Iris pigment epithelial cell (primary cell): ENCODE measurements at places on chromosomes 5 and 9.
A peak's percentile ranks its signal among the peaks of the same experiment; 100 is the strongest.

GRCh38 chr5:151020304-151021110 is at the start of gene GPX3:
Gene GPX3 (plus strand): TSS chr5:151020591. CDS start chr5:151020655, 64 bp downstream.
- peak; percentile 54 for DNase-seq

- DNase-seq: no peak
Measured at GRCh38 chr9:77511525-77511924, 136.6 kb downstream of the GNA14 start.

DNA sequence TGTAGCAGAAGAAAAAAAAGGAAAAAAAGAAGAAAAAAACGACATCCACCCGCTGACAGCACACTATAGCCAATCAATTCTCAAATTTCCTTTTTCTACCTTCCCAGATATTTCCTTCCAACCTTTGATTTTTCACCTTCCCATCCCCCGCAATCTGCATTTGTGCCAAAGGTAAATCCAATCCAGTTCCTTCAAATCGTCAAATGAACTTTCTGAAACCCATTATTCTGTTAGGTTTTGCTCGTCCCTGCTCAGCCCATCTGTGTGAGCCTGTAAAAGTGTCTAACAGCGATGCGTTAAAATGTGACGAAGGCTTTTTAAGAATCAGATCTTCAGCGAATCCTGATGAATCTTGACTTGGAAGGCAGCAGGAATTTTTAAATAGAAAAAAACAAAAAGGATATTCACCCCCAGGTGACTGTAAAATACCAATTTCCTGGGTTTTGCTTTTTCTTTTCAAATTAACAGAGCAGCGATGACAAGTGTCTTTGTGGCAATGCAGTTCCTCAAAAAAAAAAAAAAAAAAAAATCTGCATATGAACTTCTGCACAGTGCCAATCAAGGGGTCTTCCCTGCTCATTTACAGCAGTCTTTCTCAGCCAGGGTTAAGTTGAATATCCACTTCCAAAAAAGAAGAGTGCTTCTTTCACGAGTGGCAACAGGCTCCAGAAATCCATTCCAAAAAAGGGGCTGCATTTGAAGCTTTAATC is 367 bp upstream of the SHC3 start:
- DNase-seq: no peak

DNA sequence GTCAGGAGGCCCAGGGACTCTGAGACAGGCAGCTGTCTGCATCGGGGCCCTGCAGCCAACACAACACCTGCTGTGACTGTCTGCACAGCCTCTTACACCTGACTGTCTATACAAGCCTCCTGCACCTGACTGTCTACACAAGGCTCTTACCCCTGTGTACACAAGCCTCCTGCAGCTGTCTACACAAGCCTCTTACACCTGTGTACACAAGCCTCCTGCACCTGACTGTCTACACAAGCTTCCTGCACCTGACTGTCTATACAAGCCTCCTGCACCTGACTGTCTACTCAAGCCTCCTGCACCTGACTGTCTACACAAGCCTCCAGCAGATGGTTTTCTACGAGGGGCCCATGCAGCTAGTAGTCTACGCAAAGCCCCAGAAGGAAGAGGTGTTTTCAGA is 18.6 kb downstream of the IRX2 start:
- DNase-seq: no peak

GRCh38 chr5:115166744-115167393 is 2.8 kb downstream of the TRIM36 start:
- DNase-seq: no peak

- DNase-seq: no peak
Measured at GRCh38 chr5:133438487-133438886, 173.9 kb downstream of the FSTL4 start.

DNA sequence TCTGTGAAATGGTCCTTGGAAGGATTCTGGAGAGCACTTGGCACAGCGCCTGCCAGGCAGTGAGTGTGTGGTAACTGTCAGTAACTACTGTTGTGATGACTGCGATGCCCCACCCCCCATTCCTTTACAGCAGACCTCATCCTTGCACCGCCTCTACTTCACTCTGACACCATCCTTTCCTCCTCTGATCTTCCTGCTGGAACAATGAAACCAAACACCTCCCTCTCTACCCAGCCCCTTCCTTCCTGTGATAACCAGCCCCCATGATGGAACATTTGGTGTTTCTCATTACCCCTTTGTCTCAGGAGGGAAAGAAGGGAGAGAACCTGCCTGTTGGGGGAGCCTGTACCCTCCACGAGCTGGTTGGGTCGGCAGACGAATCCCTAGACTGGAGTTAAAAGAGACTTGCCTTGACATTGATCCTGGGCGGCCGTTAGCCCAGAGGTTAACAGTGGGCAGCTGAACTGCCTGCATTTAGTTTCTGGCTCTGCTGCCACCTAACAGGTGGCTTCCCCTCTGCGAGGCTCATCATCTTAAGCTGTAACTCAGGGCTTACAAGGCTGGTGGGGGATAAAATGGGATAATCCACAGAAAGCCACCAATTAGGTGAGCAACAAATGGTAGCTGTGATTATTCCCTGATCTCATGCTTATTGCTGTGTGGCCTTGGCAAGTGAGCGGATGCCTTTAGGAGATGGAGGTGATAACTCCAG is 34.2 kb upstream of the GRPEL2 start:
- peak; percentile 89 for DNase-seq

DNA sequence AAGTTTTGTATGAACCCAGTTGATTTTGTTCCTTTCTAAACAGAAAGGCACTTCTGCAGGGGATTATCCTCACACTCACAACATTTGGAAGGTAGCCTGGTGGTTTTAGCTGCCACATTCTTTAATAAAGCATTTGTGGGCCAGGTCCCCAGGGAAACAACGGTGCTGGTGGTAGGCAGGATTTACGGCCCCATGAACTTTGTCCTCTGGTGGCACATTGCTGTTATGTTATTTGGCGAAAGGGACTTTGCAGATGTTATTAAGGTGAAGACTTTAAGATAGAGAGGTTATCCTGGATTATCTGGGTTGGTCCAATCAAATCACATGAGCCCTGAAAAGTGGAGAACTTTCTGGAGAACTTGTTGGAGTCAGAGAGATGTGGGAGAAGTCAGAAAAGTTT is 86.3 kb upstream of the C9orf72 start:
- DNase-seq: no peak

- no peak for DNase-seq
Measured at GRCh38 chr9:92660266-92660665, 9.7 kb downstream of the IPPK start.
